Nephron progenitor cell (in vitro differentiated cells): ENCODE measurements at places on chromosomes 7 and 10.
A peak's percentile ranks its signal among the peaks of the same experiment; 100 is the strongest.

DNA sequence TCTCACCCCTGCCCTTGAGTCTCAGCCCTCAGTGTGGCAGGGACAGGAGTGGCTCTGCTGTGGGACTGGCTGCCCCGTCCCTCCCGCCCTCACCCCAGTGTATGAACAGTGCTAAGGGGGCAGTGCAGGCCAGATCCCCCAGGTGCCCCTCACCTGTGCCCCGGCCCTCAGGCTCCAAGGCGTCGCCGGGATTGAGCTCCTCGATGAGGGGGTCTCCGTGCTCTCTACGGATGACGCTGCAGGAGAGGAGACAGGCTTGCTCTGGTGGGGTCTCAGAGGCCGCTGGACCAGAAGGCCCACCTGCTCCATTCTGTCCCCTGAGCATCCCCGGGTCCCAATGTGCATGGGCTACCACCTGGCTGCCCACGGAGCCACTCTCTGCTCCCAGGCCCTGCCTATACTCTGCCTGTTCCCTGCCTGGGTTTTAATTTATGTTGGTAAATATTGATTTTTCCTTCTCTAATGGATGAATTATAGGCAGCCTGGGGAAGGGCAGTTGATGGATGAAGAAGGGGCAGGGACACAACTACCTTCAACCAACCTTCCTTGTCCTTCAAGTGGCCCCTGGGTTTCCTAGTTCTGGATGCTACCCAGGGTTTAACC lies 47.2 kb downstream of the GOLGA7B start:
- no peak for DNase-seq

DNA sequence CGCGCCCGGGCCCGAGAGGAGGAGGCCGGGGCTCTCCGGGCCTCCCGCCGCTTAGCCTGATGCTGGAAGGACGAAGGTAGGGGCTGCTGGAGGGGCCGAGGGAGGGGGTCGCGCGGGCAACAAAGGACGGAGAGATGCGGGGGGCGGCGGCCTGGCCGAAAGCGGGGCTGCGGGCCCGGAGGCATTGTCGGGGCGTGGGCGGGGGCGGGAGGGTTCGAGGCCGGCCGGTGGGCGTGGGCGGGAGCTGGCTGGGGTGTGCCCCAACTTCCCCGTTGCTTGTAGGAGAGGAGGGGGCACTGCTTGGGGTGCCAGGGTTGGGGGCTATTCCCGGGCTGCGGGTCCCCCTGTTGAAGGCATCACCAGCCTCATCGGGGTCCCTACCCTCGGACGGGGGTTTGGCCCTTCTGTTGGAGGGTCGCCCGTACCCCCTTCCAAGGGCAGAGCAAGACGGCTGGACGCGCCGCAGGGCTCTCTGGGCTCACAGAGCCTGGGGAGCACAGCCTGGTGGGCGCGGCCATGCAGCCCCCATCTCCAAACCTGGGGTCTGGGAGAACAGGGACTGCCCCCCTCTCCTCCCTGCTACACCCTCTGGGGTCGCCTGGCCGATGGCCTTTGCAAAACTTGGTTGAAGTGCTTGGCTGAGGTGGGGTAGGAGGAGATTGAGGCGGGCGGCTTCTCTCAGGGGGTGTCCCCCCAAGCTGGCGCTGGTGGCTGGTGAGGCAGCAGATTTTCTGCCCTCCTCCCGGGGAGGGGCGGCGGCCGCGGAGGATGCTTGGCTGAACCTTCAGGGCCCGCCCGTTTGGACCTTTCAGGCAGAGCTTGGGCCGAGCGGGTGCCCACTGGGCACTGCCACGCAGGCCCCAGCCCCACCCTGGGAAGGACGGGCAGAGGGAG lies 699 bp downstream of the CLIP2 start:
- DNase-seq = peak; percentile 51

DNA sequence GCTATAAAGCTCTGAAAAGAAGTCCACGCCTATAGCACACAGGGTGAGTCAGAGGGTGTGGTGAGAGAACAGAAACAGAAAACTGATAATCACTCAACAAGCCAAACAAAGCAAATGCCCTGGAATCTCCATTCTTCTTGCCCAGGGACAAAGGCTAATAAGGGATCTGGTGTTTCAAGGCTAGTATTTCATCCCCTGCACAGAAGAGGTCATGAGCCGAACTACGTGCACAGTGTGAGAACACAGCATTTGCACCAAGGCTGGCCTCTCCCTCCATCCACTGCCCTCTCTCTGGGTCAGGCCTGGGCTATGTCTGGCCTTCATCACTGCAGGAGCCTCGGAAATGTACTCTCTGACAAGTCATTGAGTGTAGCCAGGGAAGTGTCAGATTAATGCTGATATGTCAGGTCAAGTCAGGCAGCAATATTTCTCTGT lies 42.7 kb downstream of the PRR15 start:
- no peak for DNase-seq

- DNase-seq = no peak
These were observed 32.2 kb downstream of the VWA2 start for GRCh38 chr10:114271075-114271778.

- no peak for DNase-seq
These were observed 226.1 kb upstream of the SORCS1 start for GRCh38 chr10:107390563-107390962.

GRCh38 chr10:95229724-95230627 lies 35.9 kb downstream of the ACSM6 start:
- DNase-seq = no peak

DNA sequence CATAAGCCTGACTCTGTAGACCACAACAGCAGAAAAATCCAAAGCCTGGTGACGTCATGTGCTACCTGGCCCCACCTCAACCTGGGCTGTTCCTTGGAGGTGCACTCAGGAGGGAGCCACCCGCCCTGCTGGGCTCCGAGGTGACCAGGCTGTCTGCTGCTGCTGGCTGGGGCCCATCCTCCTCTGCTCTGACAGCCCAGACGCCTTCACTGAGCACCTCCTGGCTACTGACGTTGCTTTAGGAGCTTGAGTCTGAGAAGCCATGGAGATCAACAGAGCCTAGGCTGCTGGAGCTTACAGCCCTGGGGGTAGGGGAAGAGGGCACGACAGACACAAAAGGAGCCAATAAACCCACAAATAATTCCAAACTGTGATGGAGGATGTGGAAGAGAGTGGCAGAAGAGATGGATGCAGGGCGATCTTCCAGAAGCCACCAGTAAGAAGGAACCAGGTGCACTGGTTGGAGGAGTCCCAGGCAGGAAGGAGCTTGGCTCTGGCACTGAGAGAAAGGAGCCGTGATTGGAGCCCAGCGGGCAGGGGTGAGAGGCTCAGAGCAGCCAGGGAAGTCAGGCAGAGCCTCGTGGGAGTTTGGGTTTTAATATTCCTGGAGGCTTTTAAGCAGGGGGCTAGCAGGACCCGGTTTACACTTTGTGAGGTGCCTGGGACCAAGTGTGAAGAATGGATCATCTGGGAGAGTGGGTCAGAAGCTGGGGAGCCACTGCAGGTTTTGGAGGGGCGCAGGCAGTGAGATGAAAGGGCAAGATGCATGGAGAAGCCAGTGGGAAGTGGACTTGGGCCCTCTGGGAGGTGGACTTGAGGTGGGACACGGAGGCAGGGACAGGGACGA lies 1.7 kb upstream of the PTPRE start:
- no peak for DNase-seq

GRCh38 chr10:3807211-3807927 lies 22.4 kb upstream of the KLF6 start:
- DNase-seq = no peak

GRCh38 chr10:110613341-110613995 lies 30.7 kb upstream of the RBM20 start:
- no peak for DNase-seq

DNA sequence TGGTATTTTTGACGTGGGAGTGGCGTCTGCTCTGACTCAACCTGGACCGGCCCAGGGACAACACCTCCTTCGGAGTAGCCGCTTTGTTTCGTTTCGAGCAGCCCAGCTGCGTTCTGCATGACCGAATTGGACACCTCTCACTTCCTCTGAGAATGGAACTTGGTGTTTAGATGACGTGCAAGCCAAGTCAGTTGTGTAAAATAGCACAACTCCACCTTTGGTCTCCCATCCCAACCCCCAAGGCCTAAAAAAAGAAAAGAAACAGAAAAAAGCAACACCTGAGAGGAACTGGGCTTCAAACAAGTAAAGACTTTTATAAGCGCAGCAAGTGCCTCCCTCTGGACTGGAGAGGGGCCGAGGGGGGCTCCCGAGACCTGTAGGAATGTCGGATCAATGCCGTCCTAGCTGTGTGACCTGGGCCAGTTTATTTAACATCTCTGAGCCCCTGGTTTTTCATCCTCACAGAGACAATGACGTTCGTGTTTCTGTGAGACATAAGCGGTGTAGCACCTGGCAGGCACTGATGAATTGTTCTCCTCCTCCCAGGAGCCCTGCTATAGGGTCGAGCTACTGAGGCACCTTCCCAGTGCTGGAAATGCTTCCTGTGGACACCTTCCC lies 52.0 kb upstream of the SMNDC1 start:
- DNase-seq = no peak

DNA sequence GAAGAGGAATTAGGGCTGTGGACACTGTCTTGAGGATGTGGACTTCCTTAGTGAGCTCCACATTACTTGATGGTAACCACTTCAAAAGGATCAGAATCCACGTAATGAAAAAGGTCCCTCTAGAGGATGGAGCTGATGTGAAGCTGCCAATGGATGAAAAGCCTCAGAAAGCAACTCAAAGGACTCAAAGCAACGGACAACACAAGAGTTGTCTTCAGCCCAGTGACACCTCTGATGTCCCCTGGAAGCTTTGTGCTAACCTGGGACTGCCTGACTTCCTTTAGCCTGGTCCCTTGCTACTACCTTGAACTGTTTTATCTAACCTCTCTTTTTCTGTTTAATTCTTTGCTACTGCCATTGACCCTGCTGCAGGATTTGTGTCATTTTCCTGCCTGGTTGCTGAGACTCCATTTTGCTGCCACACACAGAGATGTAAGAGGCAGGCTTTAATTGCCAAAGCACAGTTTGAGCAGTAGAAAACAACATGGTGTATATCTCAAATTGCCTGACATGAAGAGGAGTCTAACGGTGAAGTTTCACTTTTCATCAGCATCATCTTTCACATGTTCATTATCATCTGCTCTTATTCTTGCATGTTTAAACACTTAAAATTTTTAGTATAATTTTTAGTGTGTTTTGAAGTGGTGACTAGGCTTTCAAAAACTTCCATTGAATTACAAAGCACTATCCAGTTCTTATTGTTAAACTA lies 11.1 kb upstream of the SGCE start:
- no peak for DNase-seq

DNA sequence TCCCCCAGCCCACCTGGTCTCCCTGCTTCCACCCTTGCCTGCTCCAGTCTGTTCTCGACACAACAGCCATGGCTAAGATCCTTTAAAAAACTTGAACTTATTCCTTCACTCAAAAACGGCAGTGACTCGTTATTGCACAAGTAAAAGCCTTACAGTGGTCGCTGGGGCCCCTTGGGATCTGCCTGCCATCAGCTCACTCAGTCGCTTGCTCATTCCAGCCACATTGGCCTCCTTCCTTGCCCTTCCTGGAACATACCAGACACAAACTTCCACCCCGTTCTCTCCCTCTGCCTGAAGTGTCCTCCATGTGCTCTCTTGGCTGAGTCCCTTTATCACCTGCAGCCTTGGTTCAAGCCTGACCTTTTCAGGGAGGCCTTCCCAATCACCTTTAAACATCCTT lies 4.7 kb downstream of the CCNY start:
- DNase-seq = no peak

- no peak for DNase-seq
These were observed 37.4 kb downstream of the GBX1 start for GRCh38 chr7:151129960-151130591.

GRCh38 chr7:84821671-84822534 lies 365.0 kb downstream of the SEMA3D start:
- DNase-seq = no peak

DNA sequence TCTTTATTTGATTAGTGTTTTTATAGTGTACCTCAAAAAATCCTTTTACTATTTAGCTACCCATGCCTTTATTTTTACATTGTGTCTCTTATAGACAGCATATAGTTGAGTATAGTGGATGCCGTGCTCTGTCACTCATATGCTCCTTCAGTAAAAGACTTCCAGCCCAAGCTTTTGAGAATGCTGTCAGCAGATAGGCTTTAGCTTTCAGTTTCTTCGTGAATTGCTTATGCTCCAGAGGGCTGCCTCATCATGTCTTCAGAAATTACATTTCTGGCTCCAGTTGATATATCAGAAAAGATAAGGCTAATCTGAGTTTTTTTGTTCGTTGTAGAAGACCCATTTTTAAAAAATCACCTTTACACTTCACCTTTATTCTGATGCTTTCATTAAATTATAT lies 332.0 kb downstream of the NXPH1 start:
- DNase-seq = no peak

- no peak for DNase-seq
These were observed 800.2 kb upstream of the MBL2 start for GRCh38 chr10:53572799-53573198.

DNA sequence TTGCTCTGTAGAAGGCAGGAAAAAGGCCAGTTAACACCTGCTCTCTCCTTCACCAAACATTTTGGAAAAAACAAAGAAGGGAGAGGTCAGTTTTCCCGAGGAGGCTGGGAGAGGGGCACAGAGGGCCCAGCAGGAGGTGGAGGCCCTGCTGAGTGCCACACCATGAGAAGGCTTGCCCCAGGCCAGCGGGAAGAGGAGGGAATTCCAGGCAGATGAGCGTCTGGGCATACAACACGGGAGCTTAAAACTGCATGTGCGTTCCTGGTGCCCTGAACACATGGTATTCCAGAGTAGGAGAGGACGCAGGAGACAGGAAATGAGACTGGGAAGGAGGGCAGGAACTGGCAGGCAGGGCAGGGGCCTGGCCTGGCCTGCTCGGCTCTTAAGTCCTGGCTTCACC lies 182.4 kb downstream of the CCDC3 start:
- no peak for DNase-seq

DNA sequence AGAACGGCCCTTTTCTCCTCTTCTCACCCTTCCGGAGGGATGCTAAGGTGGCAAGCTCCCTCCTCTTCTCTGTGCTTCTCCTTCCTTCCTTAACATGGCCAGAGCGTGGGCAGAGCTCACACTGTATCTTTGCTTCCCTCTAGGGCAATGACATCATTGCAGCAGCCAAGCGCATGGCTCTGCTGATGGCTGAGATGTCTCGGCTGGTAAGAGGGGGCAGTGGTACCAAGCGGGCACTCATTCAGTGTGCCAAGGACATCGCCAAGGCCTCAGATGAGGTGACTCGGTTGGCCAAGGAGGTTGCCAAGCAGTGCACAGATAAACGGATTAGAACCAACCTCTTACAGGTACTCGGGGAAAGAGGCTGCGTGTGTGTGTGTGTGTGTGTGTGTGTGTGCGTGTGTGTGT lies 36.6 kb downstream of the AP3M1 start:
- no peak for DNase-seq

DNA sequence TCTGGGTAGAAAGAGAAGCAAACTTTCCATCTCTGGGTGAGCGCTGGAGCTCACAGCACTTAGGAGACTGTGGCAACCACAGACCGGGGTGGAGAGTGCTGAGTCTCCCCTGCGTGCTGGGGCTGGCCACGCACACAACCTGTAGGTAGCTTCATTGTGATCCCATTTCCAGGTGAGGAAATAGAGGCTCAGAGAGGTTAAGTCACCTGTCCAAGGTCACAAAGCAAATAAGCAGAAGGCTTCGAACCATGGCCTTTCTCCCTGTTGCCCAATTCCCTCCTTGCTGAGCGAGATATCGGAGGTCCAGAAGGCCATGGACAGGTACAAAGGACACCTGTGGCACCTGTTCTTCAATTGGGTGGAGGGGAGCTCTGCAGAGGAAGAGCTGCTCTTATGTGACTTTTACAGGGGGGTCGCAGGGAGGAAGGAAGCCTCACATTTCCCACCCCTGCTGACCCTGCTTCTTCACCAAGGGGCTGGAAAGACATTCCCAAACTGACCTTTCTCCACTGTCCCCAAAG lies 39.4 kb downstream of the ZCCHC24 start:
- no peak for DNase-seq
